Activated CD4-positive, alpha-beta T cell treated with anti-CD3 and anti-CD28 coated beads for 1 hour (primary cell): ENCODE measurements at places on chromosomes 4 and X.

DNA sequence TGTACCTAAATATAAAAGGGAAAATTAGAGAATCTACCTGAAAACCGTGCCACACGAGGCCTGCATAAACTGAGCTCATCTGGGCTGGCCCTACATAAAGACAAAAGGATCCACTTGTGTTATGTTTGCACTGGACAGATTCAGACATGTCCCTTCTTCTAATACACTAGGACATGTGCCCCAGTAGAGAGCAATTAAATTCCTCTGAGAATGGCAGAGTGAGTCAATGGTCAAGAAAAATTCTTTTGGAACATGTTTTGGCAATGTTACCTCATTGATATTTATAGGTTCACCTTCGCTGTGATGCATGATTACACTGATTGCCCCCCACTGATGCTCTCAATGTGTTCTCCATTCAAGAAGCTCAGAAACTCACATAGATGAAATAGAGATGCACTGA is 95.2 kb downstream of the MANBA start:
- no peak for DNase-seq

GRCh38 chr4:70660106-70660505 is 6.2 kb downstream of the JCHAIN start:
- no peak for DNase-seq

GRCh38 chrX:111511477-111511876 is at the start of gene SERTM2:
TSS of gene SERTM2 (plus strand) at chrX:111511645. CDS start at chrX:111518858, 7,213 bp downstream.
- no peak for DNase-seq

DNA sequence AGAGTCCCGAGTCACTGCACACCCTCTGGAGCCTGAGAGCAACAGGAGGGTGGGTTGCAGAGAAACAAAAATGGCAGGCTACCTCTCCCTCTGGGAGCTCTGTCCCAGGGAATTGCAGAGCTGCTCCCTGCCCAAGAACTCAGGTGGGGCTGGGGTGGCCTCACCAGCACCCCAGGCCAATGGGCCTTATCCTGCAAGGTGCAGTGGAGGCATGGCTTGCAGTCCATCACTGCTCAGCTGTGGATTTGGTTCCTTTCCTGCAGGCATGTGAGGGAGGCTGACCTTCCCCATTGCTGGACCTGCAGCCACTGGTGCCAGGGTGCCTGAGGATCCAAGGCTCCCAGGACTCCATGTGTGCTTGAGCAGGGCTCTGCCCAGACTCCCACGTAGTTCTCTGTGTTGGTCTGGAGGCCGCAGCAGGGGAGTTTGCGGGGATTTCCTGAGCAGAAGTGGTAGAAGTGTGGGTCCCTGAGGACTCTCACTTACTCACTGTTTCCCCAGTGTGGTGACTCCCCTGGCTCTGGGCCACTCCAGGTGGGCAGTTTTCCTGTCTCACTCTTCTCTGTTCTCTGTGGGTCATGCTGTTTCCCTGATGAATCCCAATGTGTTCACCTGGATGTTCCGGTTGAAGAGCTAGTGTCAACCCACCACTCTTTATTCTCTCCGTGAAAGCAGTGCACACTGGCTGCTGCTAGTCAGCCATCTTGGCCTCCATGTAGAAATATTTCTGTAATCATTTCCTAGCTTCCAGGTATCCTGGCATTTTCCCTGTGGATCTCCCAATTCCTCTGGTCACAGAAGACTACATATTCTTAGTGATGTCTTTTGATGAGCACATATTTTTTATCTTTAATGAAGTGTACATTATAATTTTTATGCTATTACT is 82.3 kb downstream of the ARHGAP24 start:
- no peak for DNase-seq

GRCh38 chr4:171981185-171981584 is 168.0 kb downstream of the GALNTL6 start:
- no peak for DNase-seq

GRCh38 chr4:85409251-85409650 is 65.7 kb upstream of the ARHGAP24 start:
- no peak for DNase-seq

GRCh38 chr4:47372561-47372960 is 90.9 kb downstream of the COMMD8 start:
- no peak for DNase-seq

DNA sequence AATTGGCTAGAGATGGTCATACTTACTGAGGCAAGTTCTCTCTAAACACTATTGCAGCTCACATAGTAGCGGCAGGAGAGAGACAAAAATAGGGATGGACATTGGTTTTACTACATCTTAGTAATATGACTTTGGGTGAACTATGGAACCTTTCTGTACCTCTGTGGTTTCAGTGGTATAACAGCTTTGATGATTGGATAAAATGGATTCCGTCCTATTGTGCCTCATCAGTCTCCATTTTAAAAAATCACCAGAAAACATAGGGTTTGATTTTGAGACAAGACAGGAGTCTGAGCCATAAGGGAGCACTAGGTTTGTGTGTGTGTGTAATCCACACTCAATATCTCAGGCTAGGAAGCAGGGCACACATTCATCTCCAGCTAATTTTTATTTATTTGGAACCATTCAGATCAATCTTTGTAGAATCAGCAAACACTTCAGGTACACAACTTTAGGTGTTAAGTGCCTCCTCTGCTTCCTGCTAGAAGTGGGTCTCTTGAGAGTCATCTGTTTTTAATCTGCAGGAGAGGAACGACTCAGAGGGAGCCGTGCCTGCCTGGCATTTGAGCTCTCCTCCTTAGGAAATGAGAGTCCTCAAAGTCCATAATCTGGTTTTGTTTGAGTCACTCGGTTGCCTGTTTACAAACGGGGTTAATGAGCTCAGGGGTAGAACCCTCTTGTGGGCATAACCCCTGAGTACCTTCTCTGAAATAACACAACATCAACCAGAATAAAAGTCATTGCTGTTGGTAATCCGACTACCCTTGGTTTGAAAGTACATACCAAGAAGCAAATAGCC is 238.5 kb upstream of the BOD1L1 start:
- DNase-seq: no peak

DNA sequence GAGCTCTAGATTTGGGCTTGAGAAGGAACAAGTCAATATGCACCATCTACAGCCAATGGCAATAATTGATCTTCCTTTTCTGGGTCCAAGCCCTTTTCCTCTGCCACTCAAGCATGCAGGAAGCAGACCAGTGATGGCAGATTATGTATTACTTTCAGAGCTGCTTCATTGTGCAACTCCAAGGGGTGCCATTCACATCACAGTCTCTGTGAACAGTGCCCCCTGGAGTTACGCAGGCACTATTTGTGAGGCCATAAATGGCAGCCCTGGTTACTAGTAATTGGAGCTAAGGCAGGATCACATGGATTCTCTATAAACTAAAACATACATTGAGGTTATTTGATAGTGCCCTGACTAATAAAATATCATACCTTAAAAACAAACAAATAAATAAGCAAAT is 313.4 kb upstream of the SLC7A11 start:
- no peak for DNase-seq

DNA sequence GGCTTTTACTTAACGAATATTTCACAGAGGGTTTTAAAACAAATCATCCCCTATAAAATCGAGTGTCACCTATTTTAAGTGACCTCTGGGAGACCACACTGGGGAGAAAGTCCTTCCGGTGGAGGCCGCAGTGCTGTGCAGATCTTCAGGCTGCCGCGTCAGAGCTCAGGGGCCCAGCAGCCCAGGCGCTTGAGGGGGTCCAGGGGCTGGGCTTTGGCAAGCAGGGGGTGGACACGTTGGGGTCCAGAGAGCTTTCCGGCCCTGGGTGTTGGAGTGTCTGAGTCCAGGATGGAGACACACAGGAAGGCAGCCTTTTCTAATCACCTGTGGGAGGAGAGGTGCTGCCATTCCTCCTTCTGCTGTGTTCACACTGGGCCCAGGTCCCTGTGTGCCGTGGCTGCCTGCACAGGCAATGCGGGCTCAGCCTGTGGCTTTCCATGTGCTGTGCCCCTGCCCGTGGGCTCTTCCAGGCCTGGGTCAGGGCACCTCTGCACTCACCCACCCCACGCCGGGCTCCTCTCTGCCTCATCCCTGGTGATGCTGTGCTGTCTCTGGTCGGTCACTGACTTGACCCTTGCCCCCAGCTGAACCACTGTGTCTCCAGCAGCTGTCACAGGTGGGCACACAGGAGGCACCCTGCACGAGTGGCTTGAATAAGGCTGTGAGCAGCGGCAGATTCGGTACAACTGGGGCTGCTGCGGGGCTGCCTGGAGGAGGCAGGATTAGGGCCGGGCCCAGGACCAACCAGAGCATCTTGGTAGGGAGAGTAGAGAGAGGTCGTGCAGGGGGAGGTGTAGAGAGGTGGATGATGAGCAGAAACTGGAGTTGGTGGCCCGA is 10.0 kb downstream of the HTRA3 start:
- DNase-seq: no peak

GRCh38 chrX:148574237-148574973 is 74.0 kb downstream of the AFF2 start:
- DNase-seq: no peak

- DNase-seq: no peak
These were observed at the start of gene PPARGC1A for GRCh38 chr4:23889814-23890341. TSS of gene PPARGC1A (minus strand) at chr4:23890047. CDS start at chr4:23889957, 90 bp downstream.

DNA sequence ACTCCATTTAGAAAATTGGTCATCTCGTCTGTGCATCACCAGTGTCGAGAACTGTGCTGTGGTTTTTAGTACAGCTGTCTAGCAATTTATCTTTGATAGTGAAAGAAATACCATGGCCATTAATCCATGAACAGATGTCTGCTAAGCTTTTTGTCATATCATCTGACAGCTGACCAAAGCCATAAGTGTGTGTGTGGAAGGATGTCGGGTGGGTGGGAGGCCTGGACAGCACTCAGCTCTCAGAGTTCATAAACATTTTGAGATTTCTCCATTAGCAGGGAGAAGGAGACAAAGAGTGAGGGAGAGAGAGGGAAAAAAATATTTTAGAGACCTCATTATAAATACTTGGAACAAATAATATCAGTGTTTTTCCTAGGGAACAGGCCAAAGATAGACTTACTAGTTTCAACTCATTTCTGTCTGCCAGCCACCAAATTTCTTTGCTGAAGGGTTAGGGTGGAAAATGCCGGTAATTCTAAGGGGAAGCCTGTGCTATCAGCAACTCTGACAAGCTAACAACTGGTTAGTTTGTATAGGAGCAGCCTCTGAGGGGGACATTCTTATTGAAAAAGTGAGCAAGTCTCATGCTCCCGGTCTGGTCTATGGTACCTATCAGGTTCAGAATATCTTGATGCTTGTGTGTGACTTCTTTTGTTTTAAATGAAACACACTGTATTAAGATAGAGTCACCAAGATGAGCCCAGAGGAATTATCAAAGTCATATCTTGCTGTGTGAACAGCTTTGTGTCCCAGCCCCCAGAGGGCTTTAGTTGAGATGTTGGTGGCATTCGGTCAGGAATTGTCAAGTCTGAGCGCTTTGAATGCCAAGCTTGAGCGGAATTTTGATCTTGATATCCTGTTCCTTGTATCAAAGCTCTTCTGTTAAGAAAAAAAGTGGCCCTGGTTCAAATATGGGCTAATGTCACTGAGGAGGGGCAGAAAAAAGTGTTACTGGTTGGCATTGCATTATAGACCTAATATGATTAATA is 41.9 kb upstream of the PDLIM3 start:
- DNase-seq: no peak

DNA sequence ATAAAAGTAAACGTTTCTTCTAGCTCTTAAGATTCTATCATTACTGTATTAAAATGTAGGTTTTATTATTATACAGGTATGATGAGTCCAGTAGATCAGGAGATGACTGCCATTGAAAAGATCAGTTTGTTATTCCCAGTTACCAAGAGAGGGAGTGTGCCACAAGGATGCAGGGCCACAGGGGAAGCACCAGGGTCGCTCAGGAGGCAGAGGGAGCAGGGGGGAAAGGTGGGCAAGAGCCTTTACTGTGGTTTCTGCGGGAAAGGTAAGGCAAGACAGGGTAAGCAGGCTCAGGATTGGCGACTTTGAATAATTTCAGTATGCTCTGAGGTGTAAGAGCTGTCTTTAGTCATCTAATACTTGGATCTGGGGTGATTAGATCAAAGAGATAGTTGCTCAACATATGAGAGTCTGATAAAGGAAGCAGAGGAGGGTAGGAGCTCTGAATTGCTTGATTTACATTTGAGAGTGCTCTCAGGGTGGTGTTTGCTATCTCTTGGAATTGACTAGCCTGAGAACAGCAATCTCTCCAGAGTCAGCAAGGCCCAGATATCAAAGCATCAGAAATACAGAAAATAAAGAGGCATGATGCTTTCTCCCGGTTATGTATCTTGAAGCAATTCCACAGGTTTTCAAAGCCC is 86.0 kb downstream of the NDST3 start:
- no peak for DNase-seq

DNA sequence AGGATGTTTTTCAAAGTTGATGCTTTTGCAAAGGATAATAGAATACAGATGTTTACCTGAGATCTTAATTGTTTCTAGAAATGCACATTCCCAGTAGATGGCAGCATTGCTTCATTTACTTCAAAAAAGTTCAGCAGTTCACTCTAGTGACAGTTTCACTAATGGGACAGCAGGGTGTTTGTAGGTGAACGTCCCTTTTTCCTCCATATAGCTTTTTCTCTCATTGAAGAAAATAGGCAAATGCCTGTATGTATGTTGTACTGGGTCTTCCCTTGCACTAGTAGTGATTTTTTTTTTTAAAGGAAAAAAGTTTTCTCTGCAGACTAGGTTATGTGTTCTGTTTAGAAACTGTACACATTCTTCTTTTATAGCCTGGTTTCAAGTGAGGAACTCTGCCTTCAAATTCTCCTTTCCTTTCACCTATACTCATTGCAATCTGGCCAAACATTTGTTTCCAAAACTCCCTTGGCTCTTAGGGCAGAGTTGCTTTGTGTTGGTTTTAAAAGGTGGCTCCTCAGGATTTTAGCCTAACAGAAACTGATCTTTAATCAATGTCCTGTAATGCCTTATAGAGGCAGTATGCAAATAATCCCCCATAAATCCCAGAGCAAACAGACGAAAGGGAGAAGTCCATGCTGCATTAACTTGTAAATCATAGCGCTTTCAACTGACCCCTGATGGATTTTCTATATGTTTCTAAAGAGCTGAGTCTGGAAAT is 86.3 kb downstream of the EGF start:
- DNase-seq: no peak

DNA sequence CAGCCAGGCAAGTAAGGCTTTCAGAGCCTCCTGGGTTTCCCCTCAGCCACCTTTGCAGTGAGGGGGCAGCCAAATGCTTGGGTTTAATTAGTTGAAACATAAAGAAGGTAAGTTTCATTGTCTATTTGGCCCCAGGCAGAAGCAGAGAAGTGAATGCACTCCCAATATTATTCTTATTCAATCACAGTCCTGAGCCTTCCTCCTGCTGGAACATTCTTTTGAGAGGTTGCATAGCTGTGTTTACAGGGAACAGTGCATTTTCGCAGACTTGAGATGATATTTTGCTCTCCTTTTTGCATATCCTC is 13.9 kb downstream of the SLC2A9 start:
- DNase-seq: no peak
